GM12878 (cell line): ENCODE measurements at places on chromosomes 16 and 17. TPM values are rescaled to one million over a fixed set of nuclear protein-coding genes. Genes with fewer than 3 reads are reported as not detected.

GRCh38 chr17:54785643-54786268 lies 114.9 kb upstream of the TOM1L1 start:
- no peak for DNase-seq

Gene TOX3
- total RNA-seq = 0.13 TPM in 1 of 2 replicates, not detected in the other

Gene DNAAF8
- 0.21 and 0.36 TPM in 2 replicates for total RNA-seq

Gene CSH1
- not detected in 2 replicates for total RNA-seq
